A549 treated with ZK216348 at 1 μM for 4 hours (cell line): ENCODE measurements at places on chromosomes 2 and 18. TPM values are rescaled to one million over a fixed set of nuclear protein-coding genes. Genes with fewer than 3 reads are reported as not detected.

The PNKD gene
- total RNA-seq, result 54.8 to 70.7 TPM (median 66.6 TPM) in 5 replicates

The SLC35F5 gene
- total RNA-seq, result 25.3 to 57.3 TPM (median 44.0 TPM) in 5 replicates

The FRZB gene
- 0.06 to 0.08 TPM (median 0.06 TPM) in 4 of 5 replicates, not detected in the other for total RNA-seq

The TET3 gene
- total RNA-seq, result 5.7 to 9.7 TPM (median 7.2 TPM) in 5 replicates

The AQP12B gene
- total RNA-seq, result not detected in 5 replicates

The PKDCC gene
- 17.7 to 24.0 TPM (median 18.4 TPM) in 5 replicates for total RNA-seq

The GPBAR1 gene
- total RNA-seq, result 0.09 to 0.19 TPM (median 0.12 TPM) in 3 of 5 replicates, not detected in the others

The LCT gene
- 0.04 to 0.06 TPM in 2 of 5 replicates, not detected in the others for total RNA-seq

The LAPTM4A gene
- total RNA-seq, result 196 to 296 TPM (median 280 TPM) in 5 replicates

The PSD4 gene
- total RNA-seq, result 8.0 to 12.9 TPM (median 10.9 TPM) in 5 replicates

The HOXD3 gene
- total RNA-seq, result 0.14 to 0.32 TPM in 2 of 5 replicates, not detected in the others

The RBM43 gene
- 2.0 to 4.1 TPM (median 3.8 TPM) in 5 replicates for total RNA-seq

The RND3 gene
- total RNA-seq, result 48.7 to 72.5 TPM (median 58.7 TPM) in 5 replicates

The CHRND gene
- total RNA-seq, result not detected in 5 replicates

The ZNF142 gene
- 10.6 to 21.6 TPM (median 17.0 TPM) in 5 replicates for total RNA-seq

The SLC4A1AP gene
- 30.4 to 42.7 TPM (median 31.5 TPM) in 5 replicates for total RNA-seq

The FZD7 gene
- 4.4 to 7.3 TPM (median 6.0 TPM) in 5 replicates for total RNA-seq
